ENCODE measurements at places on chromosomes 3 and 15.

- no peak for DNase-seq
Observed at GRCh38 chr3:16168211-16168610, 6.3 kb upstream of the GALNT15 start.

DNA sequence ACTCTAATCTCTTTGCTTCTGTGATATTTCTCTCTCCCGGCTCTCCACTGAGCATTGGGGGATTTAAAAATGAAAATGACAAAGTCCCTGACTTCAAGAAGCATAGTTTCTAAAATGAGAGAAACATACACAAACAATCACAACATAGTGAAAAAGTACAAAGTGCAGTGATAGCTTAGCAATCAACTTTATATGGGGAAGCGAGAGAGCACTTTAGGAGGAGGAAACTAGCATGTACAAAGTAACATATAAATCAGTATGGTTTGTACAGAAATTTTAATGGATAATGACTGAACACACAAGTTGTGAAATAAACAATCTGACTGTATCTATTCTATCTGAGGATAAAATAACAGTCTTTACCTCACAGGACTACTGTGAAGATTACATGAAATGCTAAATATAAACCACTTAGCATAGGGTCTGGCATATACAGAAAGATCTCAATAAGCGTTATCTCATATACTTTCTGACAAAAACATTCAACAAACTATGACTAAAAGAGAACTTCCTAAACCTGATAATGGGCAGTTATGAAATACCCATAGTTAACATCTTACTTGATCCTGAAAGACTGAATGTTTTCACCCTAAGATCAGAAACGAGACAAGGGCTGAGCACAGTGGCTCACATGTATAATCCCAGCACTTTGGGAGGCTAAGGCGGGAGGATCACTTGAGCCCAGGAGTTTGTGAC, 61.2 kb downstream of the PEAK1 start:
- DNase-seq, result no peak

DNA sequence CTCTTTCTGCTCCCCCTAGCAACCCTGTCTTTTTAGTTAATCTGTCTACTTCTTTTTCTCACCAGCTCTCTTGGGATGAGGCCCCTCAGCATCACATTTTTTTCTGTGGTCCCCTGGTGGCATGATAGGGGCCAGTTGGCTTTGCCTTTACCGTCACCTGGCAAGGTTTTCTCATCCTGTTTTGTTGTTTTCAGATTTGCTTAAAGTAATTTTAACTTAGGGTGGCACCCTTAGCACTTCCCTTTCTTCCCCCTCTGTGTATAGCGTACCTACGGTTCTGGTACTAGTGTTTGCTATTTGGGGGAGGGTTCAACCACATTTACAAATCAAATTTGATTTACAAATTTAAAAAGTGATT, 35.6 kb downstream of the PDCD6IP start:
- no peak for DNase-seq

- no peak for DNase-seq
Observed at GRCh38 chr15:69869291-69869690, 228.4 kb downstream of the TLE3 start.

- no peak for DNase-seq
Observed at GRCh38 chr15:38531509-38531908, 33.1 kb downstream of the RASGRP1 start.

GRCh38 chr3:25558796-25559195, 105.9 kb downstream of the TOP2B start:
- DNase-seq, result no peak

- no peak for DNase-seq
Observed at GRCh38 chr3:193446965-193447602, 68.5 kb upstream of the ATP13A5 start.

DNA sequence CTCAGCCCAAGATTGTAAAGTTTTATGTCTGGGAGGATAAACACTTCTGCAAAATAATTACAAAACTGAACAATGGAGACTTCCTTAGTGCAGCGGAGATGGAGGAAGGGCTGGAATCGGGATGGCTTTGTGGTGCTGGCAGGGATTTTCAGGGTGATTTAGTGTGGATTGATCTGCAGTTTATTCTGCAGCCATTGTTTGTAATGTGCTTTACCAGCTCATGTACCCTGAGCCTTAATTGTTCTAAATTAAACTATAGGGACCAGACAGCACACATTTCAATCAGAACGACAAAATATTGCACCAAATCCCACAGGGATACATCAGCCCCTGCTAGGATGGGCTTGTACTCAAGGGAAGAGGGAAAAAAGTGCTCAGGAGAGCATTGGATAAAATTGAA, 103.2 kb upstream of the ONECUT1 start:
- no peak for DNase-seq

- peak; percentile 10 for DNase-seq
Observed at GRCh38 chr3:10248984-10249748, 907 bp downstream of the TATDN2 start.

- DNase-seq, result no peak
Observed at GRCh38 chr15:60477916-60478565, 901 bp downstream of the ICE2 start.

- no peak for DNase-seq
Observed at GRCh38 chr3:60992395-60992794, 258.9 kb downstream of the FHIT start.

DNA sequence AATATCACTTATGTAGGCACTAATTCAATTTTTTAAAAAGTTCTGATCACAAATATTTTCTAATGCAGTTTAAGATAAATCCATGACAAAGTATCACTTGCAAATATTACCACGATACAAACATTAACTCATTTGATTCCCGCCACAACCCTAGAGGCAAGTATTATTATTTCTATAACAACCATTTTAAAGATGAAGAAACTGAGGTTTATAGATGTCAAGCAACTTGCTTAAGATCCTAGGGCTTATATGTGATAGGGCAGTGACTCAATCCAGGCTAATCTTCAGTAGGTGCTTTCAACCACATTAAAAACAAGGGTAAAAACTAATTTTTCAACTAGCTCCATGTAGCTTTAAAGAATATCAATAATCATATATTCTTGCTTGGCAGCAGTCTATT, 1.7 kb downstream of the DYNC1LI1 start:
- no peak for DNase-seq

GRCh38 chr3:117853923-117854668, 1144.5 kb downstream of the TUSC7 start:
- peak; percentile 18 for DNase-seq

- DNase-seq, result no peak
Observed at GRCh38 chr3:154864947-154865346, 215.2 kb upstream of the MME start.

GRCh38 chr3:196774191-196774820, 34.6 kb downstream of the PAK2 start:
- no peak for DNase-seq
